ENCODE measurements at places on chromosomes 3 and 15.

DNA sequence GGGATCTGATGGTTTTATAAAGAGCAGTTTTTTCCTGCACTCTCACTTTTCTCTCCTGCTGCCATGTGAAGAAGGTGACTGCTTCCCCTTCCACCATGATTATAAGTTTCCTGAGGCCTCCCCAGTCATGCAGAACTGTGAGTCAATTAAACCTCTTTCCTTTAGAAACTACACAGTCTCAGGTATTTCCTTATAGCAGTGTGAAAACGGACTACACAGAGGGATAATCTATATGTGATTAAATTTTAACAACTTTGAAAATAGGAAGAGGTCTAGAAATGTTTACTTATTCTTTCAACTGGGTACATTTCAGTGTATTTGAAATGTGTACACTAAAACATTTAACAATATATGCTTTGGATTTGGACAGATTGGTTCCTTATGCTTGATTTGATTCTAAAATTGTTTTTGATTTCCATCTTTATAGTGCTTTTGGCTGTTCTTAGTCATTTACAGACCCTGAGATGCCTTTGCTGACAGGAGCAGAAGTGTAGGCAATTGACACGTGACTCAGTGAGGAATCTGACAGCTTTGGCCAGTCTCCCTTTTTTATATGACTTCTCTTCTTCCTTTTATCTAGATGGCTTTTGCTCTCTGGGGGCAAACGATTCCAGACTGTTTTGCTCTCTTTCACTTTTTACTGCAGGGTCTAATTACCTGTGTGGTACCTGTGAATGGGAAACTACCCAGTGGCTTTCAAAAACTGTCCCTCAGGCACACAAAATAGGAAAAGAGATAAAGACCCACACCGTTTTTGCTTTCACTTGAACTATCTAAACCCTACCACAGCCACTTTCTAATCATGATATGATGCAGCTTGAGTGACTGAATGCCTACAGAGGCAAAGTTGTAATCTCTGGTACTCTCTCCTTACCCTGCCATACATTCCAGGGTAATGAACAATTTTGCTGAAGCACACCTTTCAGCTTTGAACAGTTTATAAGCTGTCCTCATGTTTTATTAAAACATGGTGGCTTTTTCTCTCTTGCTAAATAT lies 422.6 kb downstream of the ROBO1 start:
- no peak for DNase-seq

DNA sequence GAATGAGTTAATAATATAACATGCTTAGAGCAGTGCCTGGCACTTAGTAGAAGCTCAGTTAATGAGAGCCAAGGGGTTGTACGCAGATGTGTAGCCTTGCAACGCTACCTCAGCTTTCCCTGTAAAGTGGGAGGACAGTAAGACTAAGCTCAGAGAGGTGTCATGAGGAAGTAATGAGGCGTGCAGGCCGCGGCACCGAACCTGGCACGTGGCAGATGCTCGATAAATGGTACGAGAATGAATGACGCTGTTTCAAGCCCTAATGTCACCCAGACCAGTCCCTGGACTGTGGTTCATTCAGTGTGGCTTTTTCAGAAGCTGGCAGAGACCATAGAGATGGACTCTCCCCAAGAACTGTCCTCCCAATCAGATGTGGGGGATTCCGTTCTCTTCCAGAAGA lies 21.2 kb downstream of the GRIP2 start:
- DNase-seq = no peak

DNA sequence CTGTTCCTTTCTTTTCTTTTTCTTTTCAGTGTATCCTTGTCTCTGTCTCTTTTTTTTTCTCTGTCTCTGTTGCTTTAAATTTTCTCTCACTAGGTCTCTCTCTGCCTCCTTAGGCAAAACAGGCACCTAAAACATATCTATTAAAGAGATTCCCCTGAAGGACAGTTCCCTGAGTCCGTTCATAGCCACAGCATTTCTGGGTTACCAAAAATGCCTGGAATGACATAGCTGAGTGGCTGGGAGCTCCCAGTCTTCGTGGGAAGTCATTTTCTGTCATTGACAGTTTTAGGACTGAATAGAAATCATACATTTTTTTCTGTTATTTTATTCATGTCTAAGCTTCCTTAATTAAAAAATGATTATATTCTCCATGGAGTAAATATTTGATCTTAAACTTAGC lies 323.8 kb upstream of the AZI2 start:
- DNase-seq = no peak

DNA sequence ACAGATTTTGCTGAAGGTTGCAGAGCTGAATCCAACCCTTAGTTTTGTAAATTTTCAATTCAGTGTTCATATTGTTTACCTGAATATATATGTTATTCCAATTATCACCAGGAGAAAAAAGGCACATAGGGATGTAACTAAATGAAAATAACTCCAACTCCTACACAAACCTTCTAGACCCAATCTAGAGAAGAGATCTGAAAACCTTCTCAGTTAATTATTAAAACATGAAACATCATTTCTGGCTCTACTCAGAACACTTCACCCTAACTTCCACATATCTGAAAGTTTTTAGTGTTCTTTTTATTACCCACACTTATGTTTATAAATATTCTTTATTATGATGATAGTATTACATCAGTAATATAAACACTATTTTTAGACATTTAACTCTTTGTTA lies 76.6 kb downstream of the LRRFIP2 start:
- DNase-seq = no peak

- no peak for DNase-seq
Observed at GRCh38 chr3:27356976-27357375, 12.2 kb downstream of the NEK10 start.

DNA sequence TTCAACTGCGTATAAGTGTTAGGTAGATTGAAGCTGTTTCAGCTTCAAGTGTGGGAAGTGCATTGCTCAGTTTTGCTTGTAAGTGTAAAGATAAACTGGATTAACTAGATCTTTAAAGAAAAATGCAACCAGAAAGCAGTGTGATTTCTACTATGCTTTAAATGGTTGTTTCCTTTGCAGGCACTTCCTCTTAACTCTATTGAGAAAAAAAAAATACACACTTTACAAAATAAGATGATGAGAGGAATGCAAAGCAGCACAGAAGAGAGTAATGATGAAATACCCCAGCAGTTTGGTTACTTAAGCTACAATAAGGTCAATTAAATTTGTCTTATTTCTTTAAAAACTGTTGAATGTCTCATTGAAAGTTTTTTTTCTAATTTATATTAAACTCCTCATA lies 40.8 kb downstream of the DPH6 start:
- DNase-seq = no peak

- no peak for DNase-seq
Observed at GRCh38 chr3:52430416-52430810, 14.5 kb downstream of the SEMA3G start.

DNA sequence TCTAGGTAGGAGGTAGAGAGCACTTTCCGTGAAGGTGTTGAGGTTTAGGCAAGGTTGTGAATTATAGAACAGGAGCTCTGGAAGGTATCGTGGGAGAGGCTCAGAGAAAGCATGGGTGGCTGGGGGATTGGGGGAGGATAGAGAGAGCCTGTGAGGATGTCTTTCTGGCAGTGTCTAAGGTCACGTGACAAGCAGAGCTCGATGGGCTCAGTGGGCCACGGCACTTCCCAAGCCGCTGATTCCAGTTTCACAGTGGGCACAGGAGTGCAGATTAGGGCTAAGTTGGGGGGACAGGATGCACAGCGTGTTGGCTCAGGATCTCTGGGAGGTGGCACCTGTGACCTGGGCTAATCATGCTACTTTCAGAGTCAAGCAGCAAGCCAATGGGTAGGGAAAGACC lies 52.0 kb downstream of the CEMIP start:
- DNase-seq = no peak

DNA sequence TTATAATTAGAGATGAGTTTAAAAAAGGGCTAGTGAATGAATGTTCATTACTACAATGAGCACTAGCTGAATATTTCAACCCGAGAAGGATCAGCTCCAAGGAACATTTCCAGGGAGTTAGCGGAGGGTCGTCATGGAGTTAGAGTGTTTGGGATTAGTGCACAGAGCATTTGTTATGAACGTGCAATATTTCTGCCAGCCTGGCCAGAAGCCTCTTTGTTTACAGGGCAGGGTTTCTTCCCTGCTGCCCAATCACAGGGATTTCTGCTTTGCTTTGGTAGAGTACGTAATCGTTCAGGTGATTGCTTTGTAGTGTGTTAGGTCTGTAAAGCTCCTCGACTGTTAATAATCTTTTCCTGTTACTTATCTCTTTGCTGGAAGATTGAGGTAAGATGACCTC lies 5.9 kb downstream of the CGNL1 start:
- DNase-seq = no peak

GRCh38 chr15:92681141-92681631 lies 25.6 kb upstream of the FAM174B start:
- DNase-seq = no peak

- no peak for DNase-seq
Observed at GRCh38 chr3:72481542-72481941, 366.7 kb downstream of the SHQ1 start.

DNA sequence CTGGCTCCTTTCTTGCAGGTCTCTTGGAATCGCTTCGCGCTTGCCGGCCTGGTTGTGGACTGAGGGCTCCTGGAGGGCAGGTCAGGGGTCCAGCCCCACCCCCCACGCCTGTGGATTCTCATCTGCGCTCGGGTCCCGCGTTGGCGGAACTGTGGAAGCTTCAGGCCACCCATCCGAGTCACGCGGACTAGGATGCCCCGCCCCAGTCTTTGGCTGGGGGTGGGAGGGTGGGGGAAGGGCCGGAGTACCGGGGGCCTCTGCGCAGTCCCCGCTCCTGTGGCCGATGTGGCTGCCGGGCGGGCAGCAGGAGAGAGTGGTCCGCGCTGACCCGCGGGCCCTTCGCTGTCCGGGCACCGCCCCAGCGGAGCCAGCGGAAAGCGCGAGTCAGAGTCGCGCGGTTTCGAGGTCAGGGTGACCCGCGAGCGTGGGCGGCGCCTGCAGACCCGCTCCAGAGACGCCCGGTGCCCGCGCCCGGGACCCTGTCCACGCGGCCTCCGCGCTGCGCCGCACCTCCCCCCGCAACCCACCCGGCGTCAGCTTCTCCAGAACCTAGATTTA lies 114.2 kb downstream of the KLF13 start:
- no peak for DNase-seq

- no peak for DNase-seq
Observed at GRCh38 chr15:93865586-93865985, 365.8 kb upstream of the MCTP2 start.

DNA sequence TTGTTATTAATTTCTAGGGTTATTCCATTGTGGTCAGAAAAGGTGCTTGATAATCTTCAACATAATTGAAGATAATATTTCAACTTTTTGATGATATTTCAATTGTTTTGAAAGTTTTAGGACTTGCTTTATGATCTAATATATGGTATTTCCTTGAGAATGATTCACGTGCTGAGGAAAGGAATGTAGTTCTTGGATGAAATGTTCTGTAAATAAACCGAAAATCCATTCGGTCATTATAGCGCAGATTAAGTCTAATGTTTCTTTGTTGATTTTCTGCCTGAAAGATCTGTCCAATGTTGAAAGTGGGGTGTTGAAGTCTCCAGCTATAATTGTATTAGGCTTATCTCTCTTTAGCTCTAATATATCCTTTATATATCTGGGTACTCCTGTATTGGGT lies 617.5 kb upstream of the NECTIN3 start:
- DNase-seq = no peak

DNA sequence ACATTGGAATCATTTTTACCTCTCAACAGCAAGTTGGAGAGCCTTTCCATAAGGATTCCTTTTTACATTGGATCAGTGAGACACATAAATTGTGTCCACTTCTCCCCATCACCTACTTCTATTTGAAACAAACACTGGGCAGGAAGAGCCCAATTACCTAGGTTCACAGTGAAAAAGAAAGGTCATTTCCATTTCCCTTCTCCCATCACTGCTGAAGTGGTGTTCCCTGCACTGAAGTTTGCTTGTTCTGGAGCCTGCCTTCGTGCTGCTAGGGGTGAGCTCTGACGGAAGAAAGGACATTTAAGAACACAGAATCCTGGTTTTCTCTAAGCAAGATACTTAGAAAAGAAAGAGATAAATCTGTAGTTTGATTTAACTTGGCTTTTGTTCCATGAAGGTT lies 123.8 kb upstream of the ZBTB20 start:
- DNase-seq = no peak

DNA sequence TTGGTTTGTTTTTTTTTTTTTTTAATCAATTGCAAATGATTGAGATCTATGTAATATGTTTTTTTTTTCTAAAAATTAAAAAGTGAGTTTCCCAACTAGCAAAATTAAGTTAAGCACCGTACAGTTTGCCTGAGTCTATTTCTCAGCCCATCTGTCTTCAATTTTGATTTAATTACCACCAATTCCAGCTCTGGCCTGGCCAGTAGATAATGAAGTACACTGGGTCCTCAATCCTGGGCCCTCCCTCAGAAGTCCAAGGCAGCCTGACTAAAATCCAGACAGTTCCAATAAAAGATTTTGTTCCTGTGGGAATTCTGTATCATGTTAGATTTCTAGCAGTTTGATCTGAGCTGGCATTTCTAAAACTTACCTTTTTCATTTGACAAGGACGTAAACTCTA lies 887.2 kb downstream of the NAALADL2 start:
- DNase-seq = no peak

DNA sequence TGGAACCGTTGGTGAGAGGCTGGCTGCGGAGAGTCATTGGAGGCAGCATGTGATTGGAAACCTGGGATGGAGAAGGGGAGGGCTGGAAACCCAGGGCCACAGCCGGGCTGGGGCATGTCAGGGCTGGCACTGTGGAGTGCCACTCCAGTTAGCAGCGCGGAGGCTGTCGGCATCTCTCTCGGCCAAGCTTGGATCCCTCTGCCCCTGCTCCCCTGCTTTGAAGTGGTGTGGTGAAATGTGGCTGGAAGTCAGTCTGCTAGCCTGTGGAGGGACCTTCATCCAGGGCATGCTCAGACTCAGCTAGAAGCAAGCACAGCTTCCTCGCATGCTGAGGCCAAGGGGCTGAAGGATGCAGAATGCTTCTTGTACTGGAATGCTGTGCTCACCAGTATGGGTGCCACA lies 13.5 kb downstream of the SLCO3A1 start:
- no peak for DNase-seq

GRCh38 chr3:194675680-194676079 lies 3.7 kb upstream of the LSG1 start:
- DNase-seq = no peak

DNA sequence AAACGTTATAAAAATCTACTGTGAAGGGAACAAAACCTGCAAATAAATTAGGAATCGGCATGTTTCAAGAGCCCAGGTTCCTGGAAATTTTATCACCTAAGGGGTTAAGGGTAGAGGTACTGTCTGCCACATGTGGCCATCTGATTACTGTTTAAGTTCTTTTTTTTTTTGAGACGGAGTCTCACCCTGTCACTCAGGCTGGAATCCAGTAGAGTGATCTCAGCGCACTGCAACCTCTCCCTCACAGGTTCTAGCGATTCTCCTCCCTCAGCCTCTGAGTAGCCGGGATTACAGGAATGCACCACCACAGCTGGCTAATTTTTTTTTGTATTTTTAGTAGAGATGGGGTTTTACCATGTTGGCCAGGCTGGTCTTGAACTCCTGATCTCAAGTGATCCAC lies 35.8 kb downstream of the UQCC5 start:
- no peak for DNase-seq
